Activated naive CD8-positive, alpha-beta T cell treated with anti-CD3 and anti-CD28 coated beads, Interleukin-2, amount 10 ng/mL, durations not matched to agents 7 days and 5 days (primary cell): ENCODE measurements at places on chromosomes 7 and 10.

GRCh38 chr7:145863-146262 is 46.5 kb upstream of the FAM20C start:
- H3K36me3 ChIP-seq, result peaks cover 5% of the 10 kb centered on the region
- no peak overlapping the region for H3K27ac ChIP-seq
- no peak overlapping the region for H3K4me3 ChIP-seq
- H3K27me3 ChIP-seq, result no peaks in the 10 kb centered on the region
- peaks cover 11% of the 10 kb centered on the region for H3K4me1 ChIP-seq
- DNase-seq, result no peak

DNA sequence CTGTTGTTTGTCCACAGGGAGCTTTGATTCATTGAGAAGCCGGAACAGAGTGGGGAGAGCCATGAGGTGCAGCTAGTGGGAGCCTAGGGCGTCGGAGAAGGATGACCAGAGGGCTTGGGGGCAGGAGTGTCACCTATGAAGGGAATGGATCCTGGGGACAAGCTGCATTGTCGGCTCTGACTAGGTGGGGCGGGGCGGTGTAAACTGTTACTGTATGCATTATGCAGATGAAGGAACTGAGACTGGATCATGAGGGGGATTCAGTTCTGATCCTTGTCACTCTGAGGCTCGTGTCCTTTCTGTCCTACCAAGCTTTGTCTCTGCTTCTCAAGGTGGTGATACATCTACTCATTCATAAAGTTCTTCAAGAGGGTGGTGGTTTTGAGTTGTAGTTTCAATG is 39.9 kb upstream of the MMD2 start:
- H3K27ac ChIP-seq, result no peak overlapping the region
- H3K4me3 ChIP-seq, result no peak overlapping the region
- no peak for DNase-seq
- H3K4me1 ChIP-seq, result peaks cover 1% of the 10 kb centered on the region

GRCh38 chr10:28020080-28020860 is 21.4 kb upstream of the ODAD2 start:
- no peak overlapping the region for H3K4me3 ChIP-seq
- DNase-seq, result no peak
- peaks cover 20% of the 10 kb centered on the region for H3K27me3 ChIP-seq
- peaks cover 1% of the 10 kb centered on the region for H3K36me3 ChIP-seq

GRCh38 chr7:11552676-11553296 is 279.2 kb downstream of the THSD7A start:
- H3K36me3 ChIP-seq, result no peaks in the 10 kb centered on the region
- H3K4me3 ChIP-seq, result no peak overlapping the region
- no peak for DNase-seq
- H3K4me1 ChIP-seq, result no peaks in the 10 kb centered on the region

GRCh38 chr7:123571684-123572083 is 14.1 kb upstream of the NDUFA5 start:
- H3K4me3 ChIP-seq, result no peak overlapping the region
- H3K4me1 ChIP-seq, result no peaks in the 10 kb centered on the region
- no peaks in the 10 kb centered on the region for H3K36me3 ChIP-seq
- peaks cover 14% of the 10 kb centered on the region for H3K27me3 ChIP-seq

DNA sequence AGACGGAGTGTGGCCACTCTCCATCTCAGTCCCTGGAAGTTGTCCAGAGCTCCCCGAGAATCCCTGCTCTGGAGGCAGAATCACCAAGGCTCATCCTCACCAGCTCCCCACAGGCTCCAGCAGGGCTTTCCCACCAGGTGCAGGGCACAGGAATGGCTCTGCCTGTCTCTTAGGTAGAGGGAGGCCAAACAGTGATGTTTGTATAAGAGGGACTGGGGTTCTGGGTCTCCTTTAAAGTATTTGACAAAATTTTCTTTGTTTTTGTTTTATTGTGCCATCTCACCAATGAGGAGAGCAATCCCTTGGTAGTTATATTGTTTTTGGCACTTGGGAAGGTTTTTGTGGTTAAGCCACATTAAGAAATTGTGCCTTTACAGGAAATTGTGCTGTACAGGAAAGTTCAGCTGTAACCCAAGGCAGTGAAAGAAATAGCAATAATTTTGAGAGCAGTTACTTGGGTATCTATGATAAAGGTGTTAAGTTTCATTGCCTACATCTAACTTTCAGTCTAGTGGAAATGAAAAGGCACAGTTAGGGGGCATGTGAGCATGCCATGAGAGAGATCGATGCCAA is 219.3 kb upstream of the PRSS58 start:
- no peak for DNase-seq
- peak overlapping the region; percentile 47 for H3K4me3 ChIP-seq
- H3K36me3 ChIP-seq, result no peaks in the 10 kb centered on the region

DNA sequence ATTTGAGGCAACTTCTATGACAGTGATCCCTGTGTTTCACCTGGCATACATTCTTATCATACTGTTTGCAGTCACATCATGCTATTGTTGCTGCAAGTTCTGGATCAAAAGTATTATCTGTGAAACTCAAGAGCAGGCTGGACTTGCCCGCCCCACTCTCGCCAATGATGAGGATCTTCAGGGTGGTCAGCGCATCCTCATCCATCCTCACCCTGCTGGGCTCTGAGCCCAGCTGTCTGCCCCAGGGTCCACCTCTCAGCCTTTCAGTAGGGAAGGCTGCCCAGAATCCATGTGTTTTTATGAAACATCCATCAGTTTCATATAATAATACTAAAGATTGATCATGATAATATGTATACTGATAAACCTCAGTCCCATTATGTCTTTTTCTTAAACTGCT is 55.4 kb upstream of the KIF5B start:
- DNase-seq, result no peak
- H3K36me3 ChIP-seq, result no peaks in the 10 kb centered on the region
- H3K27me3 ChIP-seq, result peaks cover 14% of the 10 kb centered on the region
- H3K4me1 ChIP-seq, result no peaks in the 10 kb centered on the region

DNA sequence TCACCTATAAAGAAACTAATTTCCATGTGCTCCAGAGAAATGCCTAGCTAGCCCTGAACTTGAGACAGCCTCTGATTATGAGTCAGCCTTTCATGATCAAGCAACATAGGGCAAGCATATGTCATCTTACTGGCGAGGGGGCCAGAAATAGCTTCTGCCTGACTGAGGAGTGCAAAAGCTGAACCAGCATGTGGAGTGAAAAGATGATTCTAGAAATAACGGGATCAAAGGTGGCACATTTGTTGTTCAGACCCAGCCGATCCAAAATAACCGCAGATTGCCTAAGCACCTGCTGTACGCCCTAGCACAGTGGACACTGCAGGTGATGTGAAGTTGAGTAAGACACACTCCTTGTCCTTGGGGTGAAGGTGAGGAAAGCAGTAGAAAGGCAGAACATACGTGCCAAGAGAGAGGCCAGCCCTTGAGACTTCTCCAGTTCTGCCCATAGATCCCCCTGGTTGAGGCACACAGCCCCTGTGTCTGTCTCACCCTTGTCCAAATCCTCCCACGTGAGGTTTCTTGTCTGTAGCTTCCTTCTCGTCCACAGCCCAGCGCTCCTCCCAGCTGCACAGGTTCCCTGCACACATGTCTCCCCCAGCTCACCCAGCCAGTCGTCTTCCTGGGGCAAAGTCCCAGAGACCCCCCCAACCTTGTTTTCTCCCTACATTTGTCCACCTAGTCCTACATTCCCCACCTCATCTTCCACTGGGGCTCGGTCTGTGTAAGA is 2.8 kb upstream of the BCL7B start:
- H3K4me3 ChIP-seq, result no peak overlapping the region
- H3K36me3 ChIP-seq, result peaks cover 5% of the 10 kb centered on the region
- H3K4me1 ChIP-seq, result peaks cover 18% of the 10 kb centered on the region
- DNase-seq, result no peak

GRCh38 chr10:18351421-18351820 is 211.2 kb downstream of the CACNB2 start:
- DNase-seq, result no peak
- no peaks in the 10 kb centered on the region for H3K4me1 ChIP-seq
- H3K36me3 ChIP-seq, result no peaks in the 10 kb centered on the region
- no peak overlapping the region for H3K27ac ChIP-seq
- H3K27me3 ChIP-seq, result no peaks in the 10 kb centered on the region

DNA sequence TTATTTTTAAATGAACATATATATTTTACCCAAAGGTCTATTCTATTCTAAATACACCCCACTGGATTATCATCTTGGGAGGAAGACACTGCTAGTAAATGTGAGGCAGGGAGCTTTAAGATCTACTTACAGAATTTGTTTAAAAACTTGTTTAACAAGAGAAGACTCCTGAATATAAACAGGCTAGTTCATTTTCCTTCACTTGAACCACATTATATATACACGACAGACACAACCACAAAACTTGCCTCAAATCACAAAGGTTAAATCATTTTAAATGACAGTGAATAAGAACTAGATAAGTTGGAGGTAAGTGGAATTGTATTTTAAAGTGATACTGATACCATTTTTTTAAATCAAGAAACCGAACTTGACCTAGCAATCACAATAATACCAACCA is 109.2 kb downstream of the ATE1 start:
- H3K4me3 ChIP-seq, result no peak overlapping the region
- no peak overlapping the region for H3K27ac ChIP-seq
- no peaks in the 10 kb centered on the region for H3K27me3 ChIP-seq
- H3K4me1 ChIP-seq, result no peaks in the 10 kb centered on the region

DNA sequence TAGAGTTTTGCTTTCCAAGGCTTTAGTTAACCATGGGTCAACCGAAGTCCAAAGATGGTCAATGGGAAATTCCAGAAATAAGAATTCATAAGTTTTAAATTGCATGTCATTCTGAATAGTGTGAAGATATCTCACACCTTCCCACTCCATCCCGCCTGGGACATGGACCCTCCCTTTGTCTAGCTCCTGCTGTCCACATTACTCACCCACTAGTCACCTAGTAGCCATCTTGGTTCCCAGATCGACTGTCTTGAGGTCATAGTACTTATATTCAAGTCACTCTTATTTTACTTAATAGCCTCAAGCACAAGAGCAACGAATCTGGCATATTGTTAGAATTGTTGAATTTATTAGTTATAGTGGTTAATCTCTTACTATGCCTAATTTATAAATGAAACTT is 366.6 kb downstream of the PRPF18 start:
- H3K27me3 ChIP-seq, result no peaks in the 10 kb centered on the region
- no peak overlapping the region for H3K27ac ChIP-seq
- DNase-seq, result no peak
- no peaks in the 10 kb centered on the region for H3K36me3 ChIP-seq
- no peaks in the 10 kb centered on the region for H3K4me1 ChIP-seq
- no peak overlapping the region for H3K4me3 ChIP-seq

- H3K27ac ChIP-seq, result no peak overlapping the region
- H3K27me3 ChIP-seq, result peaks cover 23% of the 10 kb centered on the region
- no peaks in the 10 kb centered on the region for H3K4me1 ChIP-seq
- peaks cover 1% of the 10 kb centered on the region for H3K36me3 ChIP-seq
- no peak for DNase-seq
- no peak overlapping the region for H3K4me3 ChIP-seq
These were observed 62.5 kb upstream of the NPY start for GRCh38 chr7:24221500-24221899.

GRCh38 chr7:4815609-4816418 is 40.4 kb downstream of the AP5Z1 start:
- H3K27me3 ChIP-seq, result peaks cover 14% of the 10 kb centered on the region
- H3K4me3 ChIP-seq, result no peak overlapping the region
- H3K27ac ChIP-seq, result no peak overlapping the region
- H3K36me3 ChIP-seq, result no peaks in the 10 kb centered on the region

DNA sequence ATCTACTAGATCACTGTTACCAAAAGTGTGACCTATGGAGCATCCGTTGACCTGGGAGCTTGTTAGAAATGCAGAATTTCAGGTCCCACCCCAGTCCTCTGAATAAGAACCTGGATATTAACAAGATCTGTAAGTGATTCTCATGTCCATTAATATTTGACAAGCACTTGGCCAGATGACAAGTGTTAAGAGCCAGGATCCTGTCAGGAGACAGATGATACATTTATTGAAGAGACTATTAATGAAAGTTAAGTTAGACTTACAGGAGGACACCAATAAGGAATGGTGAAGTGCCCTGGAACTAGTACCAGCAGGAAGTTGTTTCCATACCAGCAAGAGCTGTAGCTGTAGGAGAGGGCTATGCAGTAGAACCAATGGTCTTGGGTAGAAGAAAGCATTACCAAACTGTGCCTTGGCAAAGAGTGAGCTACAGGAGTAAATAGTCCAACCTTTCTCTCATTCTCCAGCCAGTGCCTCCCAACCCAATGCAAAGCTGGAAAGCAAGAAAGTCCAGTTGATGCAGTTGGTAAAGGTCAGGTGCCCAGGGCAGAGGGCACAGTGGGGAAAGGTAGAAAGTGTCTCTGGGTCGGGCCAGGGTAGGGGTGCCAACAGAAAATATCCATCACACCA is 35.3 kb upstream of the ADD3 start:
- peaks cover 1% of the 10 kb centered on the region for H3K4me1 ChIP-seq
- no peak overlapping the region for H3K27ac ChIP-seq
- DNase-seq, result no peak
- H3K4me3 ChIP-seq, result no peak overlapping the region

- H3K27me3 ChIP-seq, result peaks cover 10% of the 10 kb centered on the region
- no peaks in the 10 kb centered on the region for H3K4me1 ChIP-seq
- no peaks in the 10 kb centered on the region for H3K36me3 ChIP-seq
- no peak overlapping the region for H3K27ac ChIP-seq
- DNase-seq, result no peak
These were observed 50.5 kb downstream of the MRPL32 start for GRCh38 chr7:42982604-42983115.
